Heart left ventricle (tissue), 16 donors: ENCODE measurements at places on chromosomes 5 and 9.

- no peak for DNase-seq
Observed at GRCh38 chr9:133274236-133275104, 531 bp downstream of the ABO start.

DNA sequence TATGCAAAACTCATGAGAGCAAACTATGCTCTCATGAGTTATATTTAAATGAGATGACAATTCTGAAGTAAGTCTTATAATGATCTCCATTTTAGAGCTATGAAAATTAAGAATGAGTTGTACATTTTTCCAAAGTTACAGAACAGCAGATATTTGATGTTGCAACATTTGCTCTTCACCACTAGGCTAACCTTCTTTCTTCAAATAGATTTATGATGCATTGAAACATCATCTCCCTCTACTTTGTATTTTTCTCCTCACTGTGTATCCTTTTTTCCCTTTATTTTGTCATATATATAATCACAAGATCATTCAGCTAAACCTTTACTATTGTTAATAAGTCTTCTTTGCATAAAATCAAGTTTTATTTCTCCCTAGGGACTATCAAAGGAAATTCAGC lies 497.7 kb upstream of the TYRP1 start:
- no peak for DNase-seq

DNA sequence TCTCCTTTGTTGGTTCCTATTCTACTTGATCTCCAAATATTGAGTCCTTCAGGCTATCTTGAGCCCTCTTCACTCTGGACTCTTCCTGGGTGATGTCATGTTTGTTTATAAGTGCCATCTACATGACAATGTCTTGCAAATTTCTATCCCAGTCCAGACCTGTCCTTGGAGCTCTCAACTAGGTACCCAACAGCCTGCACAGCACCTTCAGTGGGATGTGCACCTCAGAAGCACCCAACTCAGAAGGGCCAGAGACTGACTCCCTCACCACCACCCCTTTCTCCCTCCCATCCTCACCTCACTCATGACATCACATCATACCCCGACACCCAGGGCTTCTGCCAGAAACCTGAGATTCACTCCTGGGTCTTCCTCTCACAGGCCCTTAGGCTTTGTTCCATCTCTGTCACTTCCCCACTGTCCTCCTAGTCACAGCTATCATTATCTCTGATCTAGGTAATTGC lies 14.4 kb downstream of the TXN start:
- DNase-seq, result no peak

GRCh38 chr9:27520986-27521385 lies 3.1 kb upstream of the IFNK start:
- no peak for DNase-seq

DNA sequence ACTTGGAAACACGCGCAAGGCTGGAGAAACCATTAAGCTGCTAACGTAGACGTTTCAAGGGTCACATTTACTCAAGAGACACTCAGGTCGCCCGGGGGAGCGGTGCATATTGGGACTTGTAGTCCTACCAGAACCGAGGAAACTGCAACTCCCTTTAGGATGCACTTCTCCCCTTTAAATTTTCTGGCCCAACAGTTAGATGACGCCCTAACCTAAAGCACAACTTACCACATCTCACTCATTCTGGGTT lies 384 bp upstream of the DMXL1 start:
- peak; percentile 90 for DNase-seq

DNA sequence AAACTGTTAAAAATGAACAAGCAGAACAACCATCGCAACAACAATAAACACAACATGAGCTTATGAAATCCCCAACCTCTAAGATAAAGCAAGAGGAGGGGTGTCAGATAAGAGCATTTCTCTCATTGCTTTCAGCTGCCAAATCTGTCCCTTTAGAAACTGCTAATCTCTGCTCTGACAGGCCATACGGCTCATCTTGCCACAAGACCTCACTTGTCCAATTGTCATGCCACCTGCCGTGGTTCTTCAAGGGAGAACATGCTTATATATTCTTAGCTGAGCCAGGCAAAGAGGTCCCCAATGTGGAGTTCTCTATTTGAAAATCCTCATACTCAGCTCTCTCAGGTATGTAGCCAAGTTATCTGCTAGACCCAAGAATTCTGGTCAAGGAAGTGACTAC lies 405.0 kb upstream of the TNC start:
- DNase-seq, result no peak

DNA sequence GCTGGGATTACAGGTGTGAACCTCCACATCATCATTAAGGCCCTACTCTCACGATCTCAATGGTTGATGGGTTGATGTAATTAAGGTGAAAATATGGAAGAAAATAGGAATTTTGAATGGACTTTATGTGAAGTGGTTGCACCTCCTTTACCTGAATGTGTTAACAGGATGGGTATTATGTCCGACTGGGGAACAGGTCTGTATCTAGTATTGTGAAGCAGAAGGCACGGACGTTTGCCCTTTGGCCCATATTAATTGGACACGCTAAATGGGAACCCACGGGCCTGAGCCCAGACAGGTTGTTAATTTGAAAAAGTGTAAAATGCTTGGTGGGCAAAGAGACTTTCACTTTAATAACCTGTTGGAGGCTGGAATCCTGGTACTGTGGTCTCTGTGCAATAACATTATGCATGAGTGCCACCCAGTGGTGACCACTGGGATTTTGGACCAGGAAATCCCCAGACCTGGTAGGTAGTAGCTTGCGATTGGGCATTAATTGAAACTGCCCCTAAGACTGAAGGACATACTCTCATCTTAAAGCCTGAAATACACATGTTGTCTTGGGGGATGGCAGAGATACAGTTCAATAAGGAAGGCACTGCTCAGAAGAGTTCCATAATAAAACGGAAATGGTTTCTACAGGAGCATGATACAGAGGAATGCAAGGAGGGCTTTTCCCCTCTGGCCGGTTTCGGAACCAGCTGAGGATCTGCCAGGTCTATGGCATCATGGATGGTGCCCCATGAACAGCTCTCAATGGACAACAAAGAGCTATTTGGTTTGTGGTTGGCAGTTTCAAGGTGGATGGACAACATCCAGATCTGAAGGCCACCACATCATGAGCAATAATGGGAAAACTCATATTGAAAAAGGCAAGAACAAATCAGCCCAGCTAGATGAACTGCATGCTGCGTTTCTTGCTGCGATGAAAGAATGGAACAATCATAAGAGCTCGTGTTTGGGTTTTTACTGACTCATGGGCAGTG lies 26.2 kb upstream of the BICD2 start:
- peak; percentile 75 for DNase-seq

DNA sequence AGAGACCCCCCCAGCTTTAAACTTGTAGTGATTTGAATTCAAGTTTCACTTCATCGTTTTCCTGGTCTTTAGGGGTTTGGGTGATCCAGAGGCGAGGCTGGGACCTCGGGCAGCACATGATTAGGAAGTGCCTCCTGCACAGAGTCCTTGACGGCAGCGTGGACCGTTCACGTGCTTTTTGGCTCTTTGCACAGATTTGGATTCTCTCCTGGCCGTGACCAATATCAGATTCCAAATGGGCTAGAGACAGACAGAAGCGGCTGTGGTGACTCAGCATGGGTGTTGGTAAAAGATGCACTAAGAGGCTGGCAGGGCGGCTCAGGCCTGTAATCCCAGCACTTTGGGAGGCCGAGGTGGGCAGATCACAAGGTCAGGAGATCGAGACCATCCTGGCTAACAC lies 117.2 kb upstream of the CACNA1B start:
- no peak for DNase-seq

- no peak for DNase-seq
Observed at GRCh38 chr5:94366811-94367210, 251.6 kb downstream of the KIAA0825 start.

GRCh38 chr5:77852514-77853352 lies 76.6 kb upstream of the TBCA start:
- peak; percentile 76 for DNase-seq

DNA sequence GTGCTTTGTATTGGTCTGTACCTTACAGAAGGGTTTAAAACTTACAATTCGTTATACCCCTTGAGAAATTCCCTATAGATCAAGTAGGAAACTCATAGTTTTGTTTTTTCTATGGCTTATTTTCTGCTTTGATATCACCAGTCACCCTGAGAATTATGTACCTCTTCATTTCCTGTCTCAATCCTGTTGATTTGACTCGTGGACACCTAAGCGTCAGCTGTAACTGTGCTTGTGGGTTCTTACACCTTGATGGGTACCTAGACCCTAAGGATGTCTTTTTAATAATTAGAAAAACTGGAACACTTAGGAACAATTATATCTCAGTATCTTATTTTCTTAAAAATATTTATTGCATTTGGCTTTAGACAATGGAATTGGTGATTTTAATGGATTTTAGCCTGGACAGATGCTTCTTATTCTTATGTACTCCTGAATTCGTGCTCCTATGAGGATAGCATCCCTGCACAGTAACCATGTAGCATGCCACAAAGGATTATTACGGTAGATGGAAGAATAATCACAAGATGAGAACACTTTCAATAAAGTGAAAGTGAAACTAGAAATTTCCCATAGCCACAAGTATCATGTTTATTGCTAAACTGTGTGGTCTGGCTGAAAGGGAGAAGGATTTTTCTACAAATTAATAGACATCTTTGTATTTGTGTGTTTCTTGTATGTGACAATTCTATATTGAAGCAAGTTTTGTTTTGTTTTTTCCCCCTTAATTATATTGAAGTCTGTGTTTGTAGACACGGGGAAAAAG lies 1920.3 kb upstream of the WWC1 start:
- DNase-seq, result no peak

DNA sequence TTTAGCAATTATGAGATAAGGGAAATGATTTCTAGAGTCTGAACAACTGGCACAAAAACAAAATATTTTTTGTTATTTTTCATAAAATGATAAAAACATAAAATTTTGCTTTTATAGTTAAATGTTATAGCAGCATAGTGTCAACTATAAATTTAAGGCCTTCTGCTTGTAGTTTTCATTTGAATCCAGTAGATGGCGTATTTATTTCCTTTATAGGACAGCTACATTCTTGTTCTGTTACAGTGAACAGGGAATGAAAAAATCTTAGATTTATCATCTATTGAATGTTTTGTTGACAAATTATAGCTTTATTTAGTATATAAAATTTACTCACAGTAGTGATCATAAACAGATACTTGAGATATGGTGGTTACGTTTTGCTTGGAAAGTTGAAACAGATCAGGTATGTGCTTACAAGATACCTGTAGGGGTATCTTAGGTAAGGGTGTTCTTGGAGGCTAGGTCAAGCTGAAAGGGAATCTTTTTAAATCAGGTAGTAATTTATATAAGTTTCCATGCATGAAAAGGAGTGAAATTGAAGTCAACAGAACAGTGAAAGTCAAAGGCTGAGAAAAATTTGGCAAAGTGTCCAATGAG lies 239.3 kb upstream of the GRIN3A start:
- no peak for DNase-seq
